ENCODE measurements at places on chromosomes 12 and 14.

- DNase-seq, result no peak
Observed at GRCh38 chr14:76780875-76781647, 19.8 kb downstream of the VASH1 start.

DNA sequence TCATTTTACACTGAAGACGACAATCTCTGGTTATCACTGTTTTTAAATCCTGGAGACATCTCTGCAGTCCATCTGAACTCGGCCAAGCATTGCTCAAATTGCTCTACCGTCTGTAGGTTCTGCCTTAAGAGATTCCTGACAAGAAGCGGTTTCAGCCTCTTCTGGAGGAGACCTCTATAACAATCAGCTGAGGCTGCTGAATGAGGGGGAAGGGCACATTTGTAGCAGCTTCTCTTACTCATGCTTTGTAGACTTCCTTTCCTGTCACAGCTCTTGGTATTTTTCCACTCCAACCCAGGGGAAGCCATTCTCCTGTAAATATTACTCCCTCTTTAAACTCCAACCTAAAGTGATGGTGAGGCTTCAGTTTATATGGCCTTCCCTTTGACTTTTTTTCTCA, 3.0 kb downstream of the ARG2 start:
- no peak for DNase-seq

- DNase-seq, result no peak
Observed at GRCh38 chr14:89947344-89947743, 7.2 kb downstream of the EFCAB11 start.

- DNase-seq, result no peak
Observed at GRCh38 chr12:95836630-95837239, 22.0 kb upstream of the SNRPF start.

DNA sequence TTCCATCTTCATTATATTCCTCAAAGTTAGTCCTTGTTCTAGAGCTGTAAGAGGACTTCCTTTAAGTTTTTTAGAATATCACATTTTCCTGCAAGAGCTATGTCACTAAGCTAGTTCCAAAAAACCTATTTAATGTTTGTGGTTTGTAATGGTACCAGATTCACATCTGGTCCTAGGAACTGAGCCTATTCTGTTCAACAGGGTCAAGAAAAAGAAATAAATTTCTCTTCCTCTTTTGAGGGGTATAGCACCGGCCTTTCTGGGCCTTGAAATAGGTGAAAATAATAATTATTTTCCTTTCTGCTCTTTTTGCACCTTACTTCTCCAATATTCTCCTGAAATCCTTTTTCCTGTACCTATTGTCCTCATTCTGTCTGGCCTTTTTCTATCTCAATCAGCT, 3.6 kb upstream of the STXBP6 start:
- no peak for DNase-seq

- no peak for DNase-seq
Observed at GRCh38 chr12:30679241-30679640, 16.4 kb downstream of the IPO8 start.

DNA sequence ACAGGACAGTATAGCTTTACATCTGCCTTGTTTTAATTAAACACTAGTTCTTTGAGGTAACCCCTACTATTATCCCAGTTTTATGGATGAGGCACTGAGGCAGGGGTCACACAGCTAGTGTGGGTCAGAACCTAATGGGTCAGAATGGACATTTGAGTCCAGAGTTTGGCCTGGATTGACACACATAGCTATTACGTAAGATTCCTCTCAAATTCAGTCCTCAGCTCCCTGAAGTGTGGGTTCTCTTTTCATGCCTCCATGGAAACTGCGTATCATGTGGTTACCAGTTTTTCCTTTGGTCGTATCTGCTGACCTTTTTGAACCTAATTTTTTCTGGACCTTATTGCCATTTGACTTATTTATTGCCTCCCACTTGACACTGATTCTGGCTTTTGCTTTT, 40.4 kb downstream of the PSEN1 start:
- no peak for DNase-seq

GRCh38 chr12:70756791-70757190, 119.6 kb upstream of the PTPRB start:
- DNase-seq, result no peak

GRCh38 chr12:188910-189621, 24.9 kb downstream of the SLC6A12 start:
- DNase-seq, result peak; percentile 24

GRCh38 chr14:104215706-104216334, 77.4 kb downstream of the KIF26A start:
- no peak for DNase-seq

DNA sequence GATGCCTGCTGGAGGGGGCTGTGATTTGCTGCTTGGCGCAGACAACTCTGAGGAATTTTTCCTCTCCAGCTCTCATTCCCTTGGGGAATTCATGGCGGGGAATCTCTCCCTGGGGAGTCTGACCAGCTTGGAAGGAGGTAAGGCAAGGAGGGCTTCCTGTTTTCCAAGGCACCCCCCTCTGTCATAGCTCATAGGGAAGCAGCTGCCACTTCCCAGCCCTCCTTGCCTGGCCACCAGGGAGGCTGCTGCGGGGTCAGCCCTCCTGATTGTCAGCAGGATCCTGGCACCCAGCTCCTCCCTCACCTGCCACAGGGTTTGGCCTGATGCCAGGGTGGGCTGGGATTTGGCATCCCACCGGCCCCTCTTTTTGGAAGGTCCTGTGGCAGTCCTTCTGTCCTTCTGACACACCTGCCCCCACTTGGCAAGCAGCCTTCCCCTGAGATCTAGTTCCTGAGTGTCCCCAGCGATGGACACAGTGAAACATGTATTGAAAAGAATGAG, 74.9 kb downstream of the TSPAN9 start:
- no peak for DNase-seq

DNA sequence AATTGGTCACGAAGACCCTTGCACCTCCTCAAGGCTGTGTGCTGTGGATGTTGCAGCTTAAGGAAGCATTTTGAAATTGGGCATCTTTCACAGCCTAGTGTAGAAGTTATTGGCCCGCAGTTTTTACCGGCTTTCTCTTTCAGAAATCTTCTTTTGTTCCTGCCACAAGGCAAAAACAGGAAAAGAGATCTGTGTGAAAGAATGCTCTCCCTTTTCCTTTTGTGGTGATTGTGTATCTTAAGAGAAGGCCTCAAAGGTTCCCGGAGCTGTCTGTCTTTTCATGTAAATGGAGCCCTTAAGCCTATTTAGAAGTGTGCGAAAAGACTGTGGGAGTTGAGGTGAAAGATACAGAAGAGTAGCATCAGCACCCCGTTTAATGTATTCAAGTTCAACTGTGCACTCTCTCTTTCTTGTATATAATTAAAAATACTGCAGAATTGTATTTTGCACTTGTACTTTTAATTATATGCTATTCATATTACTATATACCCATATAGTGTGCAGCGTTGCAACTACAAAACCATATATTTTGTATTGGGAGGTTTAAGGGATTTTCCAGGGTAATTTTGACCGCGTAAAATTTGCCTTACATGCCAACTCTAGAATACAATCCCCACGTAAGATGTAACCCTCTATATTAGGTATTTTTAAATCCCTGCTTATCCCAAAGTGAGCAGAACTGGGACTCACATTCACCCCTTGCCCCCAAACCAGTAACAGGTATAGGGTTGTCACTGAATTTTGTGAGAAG, 441.7 kb downstream of the RAD51B start:
- no peak for DNase-seq

Measured in B cell (primary cell).